ENCODE measurements at places on chromosomes 16 and 17.
A peak's percentile ranks its signal among the peaks of the same experiment; 100 is the strongest.

DNA sequence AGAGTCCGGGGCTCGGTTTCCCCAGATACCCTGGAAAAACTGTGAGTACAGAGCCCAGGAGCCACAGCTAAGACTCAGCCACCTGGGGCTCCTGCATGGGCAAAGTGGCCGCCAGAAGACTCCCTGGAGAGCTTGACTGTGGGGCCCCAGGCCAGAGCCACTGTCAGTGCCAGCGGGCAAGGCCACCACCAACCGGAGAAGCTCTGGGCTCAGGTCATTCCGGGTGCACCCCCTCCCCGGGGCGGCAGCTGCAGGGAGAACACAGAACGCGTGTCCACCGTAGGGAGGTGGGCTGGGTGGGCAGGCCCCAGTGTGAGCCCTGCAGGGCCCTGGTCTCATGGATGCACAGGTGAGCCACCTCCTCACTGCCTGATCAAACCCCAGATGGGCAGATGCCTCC, 22.3 kb upstream of the RBFOX3 start:
- DNase-seq, result no peak

- no peak for DNase-seq
Measured at GRCh38 chr16:56835320-56835719, 29.7 kb upstream of the SLC12A3 start.

GRCh38 chr16:68402748-68403040, 45.6 kb downstream of the SMPD3 start:
- peak; percentile 31 for DNase-seq

DNA sequence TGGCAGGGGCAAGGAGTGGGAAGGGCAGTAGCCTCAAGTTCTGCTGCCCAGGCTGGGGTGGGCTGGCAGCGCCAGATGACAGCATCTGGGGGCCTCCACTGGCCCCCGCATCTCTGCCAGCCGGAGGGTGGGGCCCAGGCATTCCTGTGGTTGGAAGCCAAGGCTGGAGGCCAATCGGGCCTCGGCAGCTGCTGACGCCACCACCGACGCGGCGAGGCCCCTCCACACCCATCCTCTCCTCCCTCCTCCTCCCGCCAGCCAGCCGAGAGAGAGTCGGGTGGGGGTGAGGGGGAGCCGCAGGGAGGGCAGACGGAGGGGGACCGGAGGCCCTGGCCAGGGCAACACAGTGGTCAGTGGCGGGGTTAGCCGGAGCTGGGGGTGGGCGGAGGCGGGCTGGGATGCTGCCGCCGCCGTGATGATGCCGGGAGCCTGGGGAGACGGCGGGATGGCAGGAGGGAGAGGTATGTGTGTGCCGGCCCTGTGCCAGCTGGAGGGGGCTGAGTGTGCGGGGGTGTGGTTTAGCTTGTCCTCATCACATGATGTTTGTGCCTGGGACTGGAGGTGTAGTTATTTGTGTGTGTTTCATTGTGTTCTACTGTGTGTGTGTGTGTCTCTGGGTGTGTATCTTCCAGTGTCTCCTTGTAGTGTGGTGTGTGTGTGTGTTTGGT, 36.6 kb downstream of the ARHGAP23 start:
- peak; percentile 96 for DNase-seq

GRCh38 chr17:38454532-38454931, 26.3 kb downstream of the ARHGAP23 start:
- DNase-seq, result peak; percentile 77

GRCh38 chr17:64393000-64393402, 2.3 kb upstream of the PECAM1 start:
- DNase-seq, result no peak

DNA sequence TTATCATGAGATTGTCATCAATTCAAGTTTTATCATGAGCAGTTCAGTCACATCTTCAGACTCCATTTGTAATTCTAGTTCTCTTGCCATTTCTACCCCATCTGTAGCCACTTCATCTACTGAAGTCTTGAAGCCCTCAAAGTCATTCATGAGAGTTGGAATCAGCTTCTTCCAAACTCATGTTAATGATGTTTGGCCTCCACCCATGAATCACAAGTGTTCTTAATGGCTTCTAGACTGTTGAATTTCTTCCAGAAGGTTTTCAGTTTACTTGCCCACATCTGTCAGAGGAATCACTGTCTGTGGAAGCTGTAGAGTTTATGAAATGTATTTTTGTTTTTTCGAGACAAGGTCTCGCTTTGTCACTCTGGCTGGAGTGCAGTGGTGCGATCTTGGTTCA, 16.0 kb downstream of the NSRP1 start:
- no peak for DNase-seq
